ENCODE measurements at places on chromosomes 7 and 10. TPM values are rescaled to one million over a fixed set of nuclear protein-coding genes. Genes with fewer than 3 reads are reported as not detected.

The C10orf62 gene
- not detected for total RNA-seq

The PNLIP gene
- total RNA-seq, result not detected

- H3K4me3 ChIP-seq, result peak overlapping the region; percentile 59
- no peaks in the 10 kb centered on the region for H3K27me3 ChIP-seq
- H3K4me1 ChIP-seq, result peaks cover 36% of the 10 kb centered on the region
- H3K27ac ChIP-seq, result peak overlapping the region; percentile 87
- no peak for DNase-seq
- no peaks in the 10 kb centered on the region for H3K36me3 ChIP-seq
These were observed 607 bp upstream of the GGCT start for GRCh38 chr7:30505174-30505697.

DNA sequence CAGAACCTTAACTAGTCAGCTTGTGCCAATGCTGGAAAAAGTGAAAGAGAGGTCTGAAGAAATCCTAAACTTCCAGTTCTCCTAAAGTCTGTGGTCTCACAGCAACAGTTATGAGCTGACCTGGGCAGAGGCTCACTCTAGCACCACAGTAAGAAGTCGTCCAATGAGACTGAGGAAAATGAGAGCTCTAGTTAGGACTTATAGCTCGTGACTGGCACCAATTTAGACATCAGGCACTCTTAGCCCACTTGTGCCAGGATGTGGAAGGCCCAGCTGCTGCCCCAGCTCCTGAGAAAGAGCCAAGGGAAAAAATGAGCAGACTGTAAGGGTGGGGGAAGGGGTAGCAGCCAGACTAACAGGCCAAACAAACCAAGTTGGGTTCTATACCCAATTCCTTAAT is 7.6 kb downstream of the MMS19 start:
- no peak for DNase-seq
- H3K4me1 ChIP-seq, result peaks cover 33% of the 10 kb centered on the region
- no peak overlapping the region for H3K4me3 ChIP-seq
- no peak overlapping the region for H3K27ac ChIP-seq

- H3K27ac ChIP-seq, result peak overlapping the region; percentile 29
- no peak overlapping the region for H3K4me3 ChIP-seq
- no peaks in the 10 kb centered on the region for H3K36me3 ChIP-seq
- no peak for DNase-seq
- peaks cover 65% of the 10 kb centered on the region for H3K4me1 ChIP-seq
- no peaks in the 10 kb centered on the region for H3K27me3 ChIP-seq
These were observed 163.8 kb downstream of the ELMO1 start for GRCh38 chr7:37284805-37285231.

GRCh38 chr7:70177166-70177565 is 578.9 kb downstream of the AUTS2 start:
- no peaks in the 10 kb centered on the region for H3K4me1 ChIP-seq
- no peak for DNase-seq
- H3K27ac ChIP-seq, result no peak overlapping the region
- no peaks in the 10 kb centered on the region for H3K36me3 ChIP-seq
- no peaks in the 10 kb centered on the region for H3K27me3 ChIP-seq

The BICC1 gene
- total RNA-seq, result 15.2 TPM

DNA sequence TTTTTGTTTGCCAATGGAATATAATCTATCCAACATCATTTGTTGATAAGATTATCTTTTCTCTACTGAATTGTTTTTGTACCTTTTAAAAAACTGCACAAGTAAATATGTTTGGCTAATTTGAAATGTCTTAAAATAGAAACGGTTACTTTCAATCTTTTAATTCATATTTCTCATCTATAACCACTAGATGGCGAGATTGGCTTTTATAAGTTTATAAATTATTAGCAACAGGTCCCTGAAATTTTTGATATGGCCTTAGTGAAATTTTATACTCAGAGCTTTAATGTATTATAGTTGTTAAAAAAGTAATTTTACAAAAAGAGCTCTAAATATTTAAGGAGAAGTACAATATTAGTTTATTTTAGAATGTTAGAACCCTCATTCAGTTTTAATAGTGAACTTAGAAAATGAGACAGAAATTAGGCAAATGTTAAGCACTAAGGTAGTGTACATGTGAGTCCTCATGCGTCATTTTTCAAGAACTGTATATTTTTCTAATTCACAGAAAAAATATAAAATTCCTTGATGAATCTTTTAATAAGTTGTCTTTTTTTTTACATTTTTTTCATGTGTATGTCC is 592.5 kb downstream of the ARL4A start:
- no peaks in the 10 kb centered on the region for H3K36me3 ChIP-seq
- H3K27ac ChIP-seq, result no peak overlapping the region
- no peaks in the 10 kb centered on the region for H3K27me3 ChIP-seq
- H3K4me1 ChIP-seq, result no peaks in the 10 kb centered on the region

The TAS2R3 gene
- 1.5 TPM for total RNA-seq

GRCh38 chr10:48366261-48366660 is 59.8 kb downstream of the MAPK8 start:
- no peaks in the 10 kb centered on the region for H3K27me3 ChIP-seq
- no peak overlapping the region for H3K4me3 ChIP-seq
- no peak for DNase-seq
- H3K4me1 ChIP-seq, result peaks cover 17% of the 10 kb centered on the region
- H3K27ac ChIP-seq, result no peak overlapping the region

DNA sequence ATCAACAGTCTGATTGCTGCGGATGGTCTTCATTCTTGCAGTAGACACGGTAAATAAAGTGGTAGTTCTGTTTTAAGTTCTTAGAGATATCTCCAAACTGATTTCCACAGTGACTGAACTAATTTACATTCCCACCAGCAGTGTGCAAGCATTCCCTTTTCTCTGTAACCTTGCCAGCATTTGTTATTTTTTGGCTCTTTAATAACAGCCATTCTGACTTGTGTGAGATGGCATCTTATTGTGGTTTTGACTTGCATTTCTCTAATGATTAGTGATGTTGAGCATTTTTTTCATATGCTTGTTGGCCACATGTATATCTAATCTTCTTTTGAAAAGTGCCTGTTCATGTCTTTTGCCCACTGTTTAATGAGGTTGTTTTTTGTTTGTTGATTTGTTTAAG is 30.2 kb upstream of the CXCL12 start:
- H3K27me3 ChIP-seq, result no peaks in the 10 kb centered on the region
- H3K27ac ChIP-seq, result no peak overlapping the region
- peaks cover 18% of the 10 kb centered on the region for H3K4me1 ChIP-seq
- DNase-seq, result no peak
- H3K36me3 ChIP-seq, result no peaks in the 10 kb centered on the region

The MRLN gene
- total RNA-seq, result not detected

The TBRG4 gene
- total RNA-seq, result 71.2 TPM

DNA sequence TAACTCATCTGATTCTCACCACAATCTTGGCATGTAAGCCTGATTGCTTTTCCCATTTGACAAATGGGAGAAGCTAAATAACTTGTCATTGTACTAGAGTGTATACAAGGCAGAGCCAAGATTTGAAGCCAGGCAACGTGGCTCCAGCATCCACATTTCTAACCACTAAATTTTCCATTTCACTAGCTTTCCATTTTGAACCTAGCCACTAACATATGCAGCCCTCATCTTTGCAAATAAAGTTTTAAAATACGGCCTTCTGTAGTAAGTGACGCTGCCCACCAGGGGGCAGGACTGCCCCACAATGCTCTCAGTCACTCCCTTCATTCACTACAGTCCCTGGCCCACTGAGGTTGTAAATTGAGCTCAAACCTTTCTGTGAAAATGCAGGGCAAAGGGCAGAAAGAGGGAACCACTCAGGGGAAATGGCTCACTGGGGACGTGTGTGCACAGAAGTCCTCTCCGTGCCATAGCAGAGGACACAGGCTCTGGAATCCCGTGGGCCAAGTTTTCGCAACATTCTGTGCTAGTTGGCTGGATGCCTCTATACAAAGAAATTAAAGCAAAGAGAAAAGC is 315.7 kb downstream of the TNS3 start:
- H3K27ac ChIP-seq, result peak overlapping the region; percentile 53
- H3K36me3 ChIP-seq, result no peaks in the 10 kb centered on the region
- H3K4me1 ChIP-seq, result no peaks in the 10 kb centered on the region
- no peaks in the 10 kb centered on the region for H3K27me3 ChIP-seq
- no peak for DNase-seq
